Thyroid gland (tissue), 4 donors: ENCODE measurements at places on chromosomes 1 and 21. TPM values are rescaled to one million over a fixed set of nuclear protein-coding genes. Genes with fewer than 3 reads are reported as not detected.

CD101 gene
- 0.13 TPM for total RNA-seq

CRNN gene
- total RNA-seq: not detected

GRCh38 chr1:47147047-47147785 lies 10.0 kb downstream of the CYP4A22 start:
- no peak overlapping the region for H3K4me3 ChIP-seq
- H3K27ac ChIP-seq: no peak overlapping the region
- no peaks in the 10 kb centered on the region for H3K4me1 ChIP-seq
- H3K36me3 ChIP-seq: no peaks in the 10 kb centered on the region
- DNase-seq: no peak

PCP4L1 gene
- total RNA-seq: 0.39 TPM

CA14 gene
- total RNA-seq: 0.27 TPM

GRCh38 chr1:25537153-25537831 lies 6.1 kb upstream of the LDLRAP1 start:
- H3K4me1 ChIP-seq: peaks cover 11% of the 10 kb centered on the region
- DNase-seq: no peak
- H3K36me3 ChIP-seq: no peaks in the 10 kb centered on the region
- H3K27ac ChIP-seq: peak overlapping the region; percentile 4
- no peak overlapping the region for H3K4me3 ChIP-seq
- no peaks in the 10 kb centered on the region for H3K27me3 ChIP-seq

DNA sequence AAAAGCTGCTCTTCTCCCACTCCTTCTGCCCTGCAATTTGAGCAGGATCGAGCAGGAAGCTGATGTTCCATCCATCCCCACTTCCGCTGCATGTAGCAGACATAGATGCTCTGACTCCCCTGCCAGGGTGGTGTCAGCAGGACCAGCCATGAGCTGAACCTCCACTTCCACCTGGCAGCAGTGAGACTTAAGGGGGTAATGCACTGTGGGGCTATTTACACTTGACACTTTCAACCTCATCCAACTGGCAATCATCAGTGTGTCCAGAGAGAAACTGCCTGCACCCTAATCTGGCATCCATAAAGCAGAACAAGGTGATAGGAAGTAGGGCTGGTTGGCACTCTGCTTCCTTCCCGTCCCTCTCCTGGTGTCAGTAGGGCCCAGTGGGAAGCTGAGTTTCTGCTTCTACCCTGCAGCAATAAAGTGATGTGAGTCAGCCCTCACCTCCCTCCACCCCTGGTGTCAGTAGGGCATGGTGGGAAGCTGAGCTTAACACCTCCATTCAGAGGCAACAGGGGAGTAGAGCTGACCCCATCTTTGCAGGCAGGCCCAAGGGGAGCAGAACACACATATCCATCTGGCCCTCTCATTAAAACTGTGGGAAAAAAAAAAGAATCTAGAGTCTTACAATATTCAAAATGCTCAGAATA lies 272.3 kb downstream of the PTPRU start:
- no peak for DNase-seq
- no peaks in the 10 kb centered on the region for H3K36me3 ChIP-seq
- no peaks in the 10 kb centered on the region for H3K27me3 ChIP-seq
- H3K4me3 ChIP-seq: no peak overlapping the region

DNA sequence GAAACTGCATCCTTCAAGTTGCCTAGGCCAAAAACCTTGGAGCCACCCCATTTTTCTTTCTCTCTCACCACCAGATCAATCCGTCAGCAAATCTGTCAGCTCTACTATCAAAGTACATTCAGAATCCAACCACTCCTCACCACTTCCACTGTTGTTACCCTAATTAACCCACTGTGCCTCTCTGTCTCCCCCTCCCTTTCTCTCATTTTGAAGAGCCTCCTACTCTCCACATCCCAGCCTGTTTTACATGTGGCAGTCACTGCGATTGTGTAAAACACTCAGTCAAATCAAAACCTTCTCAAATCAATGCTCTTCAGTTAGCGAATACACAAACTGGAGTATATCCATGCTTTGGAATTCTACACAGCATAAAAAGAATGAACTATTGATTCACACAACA lies 33.1 kb downstream of the ZNF684 start:
- no peak for DNase-seq
- no peaks in the 10 kb centered on the region for H3K27me3 ChIP-seq
- H3K27ac ChIP-seq: no peak overlapping the region
- no peaks in the 10 kb centered on the region for H3K4me1 ChIP-seq

- no peak overlapping the region for H3K27ac ChIP-seq
- H3K36me3 ChIP-seq: no peaks in the 10 kb centered on the region
- H3K27me3 ChIP-seq: no peaks in the 10 kb centered on the region
- H3K4me1 ChIP-seq: no peaks in the 10 kb centered on the region
Observed at GRCh38 chr1:208450958-208451357, 206.8 kb upstream of the PLXNA2 start.
